Inflammatory macrophage treated with lipopolysaccharide for 1 hour (primary cell): ENCODE measurements at places on chromosomes 1 and 21.

DNA sequence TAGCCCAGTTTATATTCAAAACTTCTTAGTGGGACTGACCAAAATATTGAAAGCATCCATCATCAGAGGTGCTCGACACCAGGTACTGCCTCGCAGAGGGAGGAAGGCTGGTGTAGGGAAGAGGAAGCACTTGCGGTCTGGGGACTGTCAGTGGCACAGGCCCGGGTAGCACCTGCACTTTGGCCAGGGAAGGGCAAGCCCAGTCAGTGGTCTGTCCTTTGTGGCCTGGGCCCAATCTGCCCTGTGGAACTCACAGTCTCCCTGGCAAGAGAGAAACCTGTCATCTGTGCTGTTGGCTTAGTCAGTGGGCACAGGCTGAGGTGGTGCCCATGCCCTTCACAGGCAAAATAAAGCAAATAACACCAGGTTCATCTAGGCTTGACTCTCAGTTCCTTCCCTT is 77.4 kb downstream of the SYT6 start:
- no peak for DNase-seq

GRCh38 chr1:223741861-223742260 is 29.5 kb downstream of the CAPN2 start:
- no peak for DNase-seq

GRCh38 chr1:3243304-3243703 is 174.3 kb downstream of the PRDM16 start:
- DNase-seq, result no peak

GRCh38 chr1:19036813-19037605 is 80.5 kb upstream of the IFFO2 start:
- DNase-seq, result no peak

GRCh38 chr1:76018045-76018444 is 56.5 kb upstream of the ST6GALNAC3 start:
- no peak for DNase-seq

- no peak for DNase-seq
Measured at GRCh38 chr1:233668725-233669294, 54.9 kb downstream of the KCNK1 start.

GRCh38 chr1:34587761-34588160 is 167.1 kb upstream of the GJB5 start:
- no peak for DNase-seq

GRCh38 chr1:203380420-203381150 is 29.7 kb upstream of the FMOD start:
- DNase-seq, result no peak

GRCh38 chr21:22885614-22886013 is 1887.4 kb downstream of the NCAM2 start:
- no peak for DNase-seq

- no peak for DNase-seq
Measured at GRCh38 chr1:30466026-30466425, 257.4 kb downstream of the MATN1 start.

DNA sequence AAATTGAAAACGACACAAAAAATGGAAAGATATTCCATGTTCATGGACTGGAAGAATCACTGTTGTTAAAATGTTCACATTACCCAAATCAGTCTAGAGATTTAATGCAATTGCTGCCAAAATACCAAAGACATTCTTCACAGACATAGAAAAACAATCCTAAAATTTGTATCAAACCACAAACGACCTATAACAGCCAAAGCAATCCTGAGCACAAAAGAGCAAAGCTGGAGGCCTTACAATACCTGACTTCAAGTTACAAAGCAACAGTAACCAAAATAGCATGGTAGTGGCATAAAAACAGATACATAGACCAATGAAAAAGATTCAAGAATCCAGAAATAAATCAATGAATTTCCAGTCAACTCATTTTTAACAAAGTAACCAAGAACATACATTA is 1077.3 kb downstream of the KCNT2 start:
- no peak for DNase-seq

GRCh38 chr1:208074353-208074752 is 163.4 kb upstream of the CD34 start:
- no peak for DNase-seq

DNA sequence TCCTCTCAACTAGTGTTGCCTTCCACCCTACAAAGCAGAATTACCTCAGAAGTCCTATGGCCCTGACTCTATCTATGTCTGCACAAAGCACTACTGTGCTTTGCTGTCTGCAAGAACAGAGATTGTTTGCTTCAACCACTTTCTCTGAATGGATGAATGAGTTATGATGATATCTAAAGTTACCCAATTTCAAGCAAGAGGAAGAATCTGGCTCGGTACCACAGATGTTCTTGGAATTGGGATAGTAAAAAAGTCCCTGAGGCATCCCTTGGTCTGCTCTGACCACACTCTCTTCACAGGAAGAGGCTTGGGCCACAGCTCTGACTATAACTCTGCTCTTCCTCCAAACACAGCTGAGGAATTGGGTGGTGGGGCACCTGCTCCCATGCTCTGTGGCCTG is 31.2 kb downstream of the MTARC1 start:
- no peak for DNase-seq

GRCh38 chr1:58282623-58283387 is 263.7 kb downstream of the OMA1 start:
- DNase-seq, result no peak

GRCh38 chr21:45286671-45287437 is 841 bp downstream of the POFUT2 start:
- DNase-seq, result no peak

- no peak for DNase-seq
Measured at GRCh38 chr1:170200621-170201397, 55.0 kb downstream of the NTMT2 start.

GRCh38 chr1:51661081-51661518 is 44.2 kb downstream of the OSBPL9 start:
- no peak for DNase-seq

GRCh38 chr1:178520803-178521202 is 7.9 kb downstream of the TEX35 start:
- DNase-seq, result no peak

- no peak for DNase-seq
Measured at GRCh38 chr1:36912365-36912865, 121.9 kb downstream of the GRIK3 start.

GRCh38 chr21:22346576-22346975 is 1348.4 kb downstream of the NCAM2 start:
- DNase-seq, result no peak

DNA sequence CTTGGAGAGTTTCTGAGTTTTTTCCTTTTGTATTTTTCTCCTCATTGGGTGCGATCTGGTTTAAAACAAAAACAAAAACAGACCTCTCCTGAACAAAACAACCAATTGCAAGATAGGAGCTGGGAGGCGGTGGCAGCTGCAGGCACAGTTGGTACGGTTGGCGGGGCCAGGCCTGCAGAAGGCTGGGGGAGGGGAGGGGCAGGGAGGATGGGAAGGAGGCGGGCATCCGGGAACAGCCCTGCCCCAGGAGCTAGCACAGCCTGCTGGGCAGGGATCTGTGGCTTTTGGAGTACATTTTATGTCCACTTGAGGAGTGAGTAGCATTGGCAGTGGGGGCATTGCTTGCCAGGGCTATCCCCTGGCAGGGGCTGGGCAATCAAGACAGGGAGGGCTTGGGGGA is 5.2 kb downstream of the CAPN9 start:
- DNase-seq, result no peak

DNA sequence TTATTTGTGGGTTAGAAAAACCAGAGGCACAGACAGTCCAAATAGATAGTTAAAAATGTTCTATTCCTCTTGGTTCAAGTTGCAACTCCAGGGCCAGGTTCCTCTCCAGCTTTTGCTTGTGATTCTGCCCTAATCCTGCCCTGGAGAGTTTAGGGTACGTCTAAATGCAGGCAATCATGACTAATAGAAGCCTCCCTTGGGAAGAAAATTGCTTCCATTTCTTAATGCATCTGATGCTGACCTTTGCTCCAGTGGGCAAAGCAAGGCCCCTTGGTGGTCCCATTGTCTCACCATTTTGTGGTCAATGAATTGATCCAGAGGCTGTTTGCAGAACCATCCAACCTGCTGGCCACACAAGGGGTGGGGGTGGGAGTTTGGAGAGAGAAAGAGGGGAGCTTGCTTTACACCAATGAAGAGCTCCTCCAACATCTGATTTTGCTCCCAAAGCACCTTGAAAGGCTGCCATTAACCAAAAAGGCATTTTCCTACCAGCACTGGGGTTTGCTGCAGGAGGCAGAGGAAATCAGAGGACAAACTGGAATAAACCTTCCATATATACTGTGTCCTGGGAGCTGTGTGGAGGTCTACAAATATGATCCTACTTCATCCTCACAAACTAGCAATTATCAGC is 31.3 kb downstream of the C8B start:
- no peak for DNase-seq

DNA sequence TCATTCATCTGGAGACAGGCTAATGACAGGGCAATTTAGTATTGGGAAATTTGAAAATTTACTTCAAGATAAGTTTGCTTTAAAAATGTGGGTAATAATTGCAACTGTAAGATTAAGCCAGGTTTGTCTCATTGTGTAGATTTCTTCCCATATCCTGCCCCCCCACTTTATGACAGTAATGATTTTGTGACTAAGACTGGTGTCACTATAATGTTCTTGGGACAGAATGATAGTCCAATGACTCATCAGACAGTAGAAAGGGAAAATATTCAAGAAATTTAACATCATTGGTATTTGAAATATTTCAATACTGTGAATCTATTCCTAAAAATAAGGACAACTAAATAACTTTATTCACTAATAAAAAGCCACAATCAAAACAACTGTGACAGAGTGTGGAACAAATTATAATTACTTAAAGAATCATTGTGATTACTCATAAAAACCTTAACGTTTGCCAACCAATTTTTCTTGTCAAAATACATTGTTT is 36.7 kb downstream of the FH start:
- no peak for DNase-seq

- no peak for DNase-seq
Measured at GRCh38 chr1:178682429-178682828, 42.6 kb upstream of the RALGPS2 start.

DNA sequence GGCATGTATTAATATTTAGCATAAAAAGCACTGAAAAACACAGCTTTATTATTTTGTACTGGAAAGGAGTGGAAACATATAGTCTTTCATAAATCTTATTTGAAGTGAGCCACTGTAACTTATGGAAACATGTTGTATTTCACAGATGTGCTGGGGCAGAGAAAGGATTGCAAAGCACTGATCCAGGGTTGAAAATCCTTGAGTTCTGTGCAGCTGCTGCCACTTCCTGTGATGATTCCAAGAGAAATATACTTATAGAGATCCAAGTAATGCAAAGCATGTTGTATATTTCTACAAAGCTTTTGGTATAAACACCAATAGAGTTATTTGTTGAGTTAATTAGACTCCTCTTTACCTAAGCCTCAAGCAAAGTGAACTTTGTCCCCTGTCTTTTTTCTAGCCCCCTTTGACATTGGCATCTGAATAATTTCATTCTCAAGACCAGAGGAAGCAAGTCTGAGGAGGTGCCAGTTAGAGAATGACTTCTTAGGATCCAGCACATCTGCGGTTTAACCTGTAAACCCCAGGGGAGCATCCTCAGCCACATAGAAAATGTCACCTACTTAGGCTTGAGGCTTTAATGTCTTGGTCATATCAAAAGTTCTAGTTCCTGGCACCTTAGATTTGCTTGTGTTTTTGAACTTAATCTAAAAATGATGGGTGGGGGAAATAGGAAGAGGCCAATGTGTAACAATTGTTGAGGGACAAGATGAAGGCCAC is 173.3 kb downstream of the FASLG start:
- DNase-seq, result no peak

DNA sequence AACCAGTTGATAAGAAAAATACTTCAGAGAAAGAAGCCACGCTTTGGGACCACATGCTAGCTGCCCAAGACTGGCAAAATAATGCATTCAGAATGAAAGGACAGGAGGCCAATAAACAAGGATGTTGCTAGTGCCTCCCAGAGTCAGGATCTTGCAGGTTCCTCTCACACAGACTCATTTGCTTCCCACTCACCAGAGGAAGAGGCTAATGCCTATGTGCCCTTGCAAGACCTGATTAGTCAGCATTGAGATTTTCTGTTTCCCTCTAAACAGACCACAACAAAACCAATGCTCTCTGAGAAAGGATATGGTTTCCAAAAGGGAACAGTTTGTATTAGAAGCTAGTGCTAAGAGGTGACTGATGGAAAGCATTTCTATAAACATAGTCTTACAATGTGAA is 85.7 kb downstream of the NRDC start:
- peak; percentile 58 for DNase-seq
